ENCODE measurements at places on chromosomes 11 and 22. TPM values are rescaled to one million over a fixed set of nuclear protein-coding genes. Genes with fewer than 3 reads are reported as not detected.
A peak's percentile ranks its signal among the peaks of the same experiment; 100 is the strongest.

GRCh38 chr11:13215149-13215548 is 62.4 kb upstream of the BMAL1 start:
- no peak for DNase-seq

DNA sequence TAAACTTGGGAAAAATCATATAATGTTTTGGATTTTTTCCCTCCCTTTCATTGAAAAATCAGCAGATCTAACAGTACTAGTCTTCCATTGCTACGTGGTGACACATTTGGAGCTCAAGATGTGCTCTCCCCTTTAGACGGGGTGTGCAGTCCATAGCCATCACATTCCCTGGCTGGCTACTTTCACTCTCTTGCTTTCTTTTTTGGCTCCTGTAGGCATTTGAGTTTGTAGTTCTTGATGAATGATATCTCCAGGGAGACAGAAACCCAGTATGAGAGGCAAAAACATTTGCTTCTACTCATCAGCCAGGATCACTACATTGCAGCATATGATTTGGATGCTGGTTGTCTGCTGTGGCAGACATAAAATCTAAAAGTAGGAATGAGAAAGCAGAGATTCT is 12.1 kb downstream of the CCDC81 start:
- no peak for DNase-seq

GRCh38 chr22:37627545-37627944 is 11.9 kb upstream of the SH3BP1 start:
- DNase-seq: no peak

- no peak for DNase-seq
Observed at GRCh38 chr11:69461272-69461962, 20.0 kb upstream of the LINC01488 start.

DNA sequence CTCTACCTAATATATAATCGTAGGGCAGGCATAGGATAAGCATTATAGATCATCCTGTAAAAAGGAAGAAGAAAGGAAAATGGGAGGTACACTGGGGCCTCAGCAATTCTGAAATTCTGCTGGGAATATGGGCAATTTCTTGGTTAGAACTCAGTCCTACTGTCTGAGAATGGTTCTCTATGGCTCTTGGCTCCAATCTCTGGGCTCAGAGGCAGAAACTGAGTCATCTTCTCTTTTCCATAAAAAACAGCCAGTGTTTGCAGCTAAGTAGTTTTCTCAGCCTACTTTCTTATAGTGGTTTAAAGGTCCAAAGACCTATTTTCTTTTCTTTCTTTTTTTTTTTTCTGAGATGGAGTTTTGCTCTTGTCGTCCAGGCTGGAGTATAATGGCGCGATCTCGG is 135.8 kb upstream of the ZBED5 start:
- DNase-seq: no peak

- DNase-seq: no peak
Observed at GRCh38 chr11:12122083-12122482, 11.7 kb downstream of the MICAL2 start.

- DNase-seq: peak; percentile 81
Observed at GRCh38 chr22:37905534-37906363, at the start of gene MICALL1. MICALL1 (plus strand) TSS chr22:37906297; CDS start chr22:37906423, 126 bp downstream.

DNA sequence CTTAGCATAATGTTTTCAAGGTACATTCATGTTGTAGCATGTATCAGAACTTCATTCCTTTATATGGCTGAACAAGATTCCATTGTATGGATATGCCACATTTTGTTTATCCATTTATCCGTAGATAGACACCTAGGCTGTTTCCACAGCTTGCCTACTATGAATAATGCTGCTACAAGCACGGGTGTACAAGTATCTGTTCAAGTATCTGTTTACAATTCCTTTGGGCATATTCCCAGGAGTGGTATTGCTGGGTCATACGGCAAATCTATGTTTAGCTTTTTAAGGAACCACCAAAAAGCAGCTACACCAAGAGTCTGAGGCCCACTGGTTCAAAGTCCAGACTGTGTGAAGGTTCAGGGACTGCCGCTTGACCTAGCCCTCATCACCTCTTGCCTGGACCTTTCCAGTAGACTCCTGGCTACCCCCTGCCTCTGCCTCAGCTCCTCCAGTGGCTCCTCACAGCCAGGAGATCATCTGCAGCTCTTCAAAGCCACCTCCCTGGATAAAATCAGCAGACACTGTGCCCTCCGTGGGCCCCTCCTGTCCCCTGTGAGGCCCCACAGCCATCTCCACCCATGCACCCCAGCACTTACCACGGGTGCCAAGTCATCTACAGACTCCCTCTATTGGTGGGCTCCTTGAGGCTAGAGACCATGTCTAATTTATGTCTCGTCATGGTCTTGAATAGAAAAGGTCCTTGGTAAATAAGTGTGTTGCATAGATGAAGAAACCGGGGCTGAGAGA is 160.3 kb downstream of the MN1 start:
- DNase-seq: no peak

GRCh38 chr11:75272391-75272790 is 31.8 kb downstream of the TPBGL start:
- peak; percentile 16 for DNase-seq

GRCh38 chr22:41140365-41140957 is 48.1 kb downstream of the EP300 start:
- DNase-seq: no peak

- no peak for DNase-seq
Observed at GRCh38 chr11:87917111-87917510, 258.1 kb downstream of the RAB38 start.

- DNase-seq: no peak
Observed at GRCh38 chr11:33761471-33761870, 12.8 kb downstream of the FBXO3 start.

DNA sequence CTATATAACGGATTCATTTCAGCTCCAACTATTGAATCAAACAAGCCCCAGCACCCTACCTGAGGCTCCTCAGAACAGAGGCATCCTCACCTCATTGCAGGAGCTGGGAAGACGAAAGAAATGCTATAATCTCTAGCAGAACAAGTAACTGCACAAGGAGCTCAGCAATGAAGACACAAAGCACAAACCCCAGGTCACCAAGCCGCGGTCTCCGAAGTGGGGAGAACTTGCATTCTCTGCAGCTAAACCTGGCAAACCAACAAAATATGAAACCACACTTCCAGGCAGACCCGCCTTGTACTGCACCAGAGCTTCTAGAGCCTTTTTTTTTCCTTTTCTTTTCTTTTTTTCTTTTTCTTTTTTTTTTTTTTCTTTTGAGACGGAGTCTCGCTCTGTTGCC is 21.8 kb upstream of the CD5 start:
- DNase-seq: no peak

DNA sequence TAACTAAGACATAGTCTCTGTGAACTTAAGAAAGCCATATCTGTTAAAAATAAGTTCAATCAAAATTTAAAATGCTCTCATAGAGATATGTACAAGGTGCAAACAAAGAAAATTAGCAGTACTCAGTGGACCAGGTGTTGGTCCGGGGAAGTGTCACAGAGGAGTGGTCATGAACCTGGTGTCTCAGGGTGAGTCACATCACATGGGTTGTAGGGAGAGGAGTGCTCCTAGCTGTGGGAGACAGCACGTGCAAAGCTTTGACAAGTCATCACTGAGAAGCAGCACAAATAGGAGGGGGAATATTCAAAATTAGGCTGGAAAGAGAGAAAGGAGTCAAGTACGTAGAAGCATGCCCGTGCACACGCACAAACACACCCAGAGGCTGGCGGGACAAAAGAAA is 438.1 kb downstream of the NTM start:
- DNase-seq: no peak

DNA sequence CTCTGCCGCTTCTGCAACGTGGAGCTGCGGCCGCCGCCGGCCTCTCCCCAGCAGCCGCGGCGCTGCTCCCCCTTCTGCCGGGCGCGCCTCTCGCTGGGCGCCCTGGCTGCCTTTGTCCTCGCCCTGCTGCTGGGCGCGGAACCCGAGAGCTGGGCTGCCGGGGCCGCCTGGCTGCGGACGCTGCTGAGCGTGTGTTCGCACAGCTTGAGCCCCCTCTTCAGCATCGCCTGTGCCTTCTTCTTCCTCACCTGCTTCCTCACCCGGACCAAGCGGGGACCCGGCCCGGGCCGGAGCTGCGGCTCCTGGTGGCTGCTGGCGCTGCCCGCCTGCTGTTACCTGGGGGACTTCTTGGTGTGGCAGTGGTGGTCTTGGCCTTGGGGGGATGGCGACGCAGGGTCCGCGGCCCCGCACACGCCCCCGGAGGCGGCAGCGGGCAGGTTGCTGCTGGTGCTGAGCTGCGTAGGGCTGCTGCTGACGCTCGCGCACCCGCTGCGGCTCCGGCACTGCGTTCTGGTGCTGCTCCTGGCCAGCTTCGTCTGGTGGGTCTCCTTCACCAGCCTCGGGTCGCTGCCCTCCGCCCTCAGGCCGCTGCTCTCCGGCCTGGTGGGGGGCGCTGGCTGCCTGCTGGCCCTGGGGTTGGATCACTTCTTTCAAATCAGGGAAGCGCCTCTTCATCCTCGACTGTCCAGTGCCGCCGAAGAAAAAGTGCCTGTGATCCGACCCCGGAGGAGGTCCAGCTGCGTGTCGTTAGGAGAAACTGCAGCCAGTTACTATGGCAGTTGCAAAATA is 816 bp downstream of the PDE3B start:
- DNase-seq: no peak

DNA sequence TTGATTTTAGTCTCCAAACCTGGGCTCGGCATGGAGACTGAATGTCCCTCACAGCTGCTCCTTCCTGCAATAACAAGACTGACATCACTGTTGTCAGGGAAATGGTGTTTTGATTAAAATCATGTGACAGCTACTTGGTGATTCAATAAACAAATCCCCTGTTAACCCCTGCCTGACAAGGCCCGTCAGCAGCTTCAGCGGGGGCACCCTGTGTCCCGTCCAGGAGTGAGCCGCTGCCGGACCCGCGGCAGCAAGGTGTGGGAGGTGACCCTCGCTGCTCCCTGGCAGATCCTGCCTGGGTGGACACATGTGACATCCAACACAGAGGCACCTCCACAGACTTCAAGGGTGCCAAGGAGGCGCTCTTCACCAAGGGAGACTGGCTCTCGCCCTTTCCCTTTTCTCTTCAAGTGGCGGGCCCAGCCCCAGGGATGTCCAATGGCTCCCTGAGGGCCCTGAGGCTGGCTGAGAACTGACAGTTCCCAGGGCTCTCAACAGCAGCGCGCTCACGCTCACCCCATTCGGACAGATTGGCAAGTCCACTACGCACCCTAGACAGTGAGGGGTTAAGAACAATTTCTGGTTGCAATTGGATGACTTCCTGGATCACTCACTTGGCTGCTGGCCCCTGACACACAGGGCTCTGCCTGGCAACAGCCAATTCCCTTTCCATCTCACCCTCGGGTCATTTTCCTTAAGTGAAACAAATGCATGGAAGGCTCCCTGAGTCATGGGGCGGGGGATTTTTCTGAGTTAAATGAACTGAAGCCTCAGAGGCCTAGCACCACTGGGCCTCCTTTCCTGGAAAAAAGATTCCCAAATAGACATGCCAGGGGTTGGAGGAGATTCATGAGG is 30.7 kb downstream of the PPP2R1B start:
- peak; percentile 93 for DNase-seq

GRCh38 chr11:18798799-18799469 is 7.3 kb upstream of the PTPN5 start:
- no peak for DNase-seq

Gene SLC17A6
- polyA plus RNA-seq: not detected

Gene ROBO3
- polyA plus RNA-seq: 62.8 TPM

Gene OR10D3
- polyA plus RNA-seq: not detected

Gene OR5D13
- polyA plus RNA-seq: not detected

Gene MMP8
- polyA plus RNA-seq: not detected

Gene LRRC75B
- 2.5 TPM for polyA plus RNA-seq

Gene KRTAP5-10
- not detected for polyA plus RNA-seq

Gene GPHA2
- polyA plus RNA-seq: 0.58 TPM

Measured in ovary (tissue), 10 donors.